Colonic mucosa (tissue), 4 donors: ENCODE measurements at places on chromosomes 6 and 20. TPM values are rescaled to one million over a fixed set of nuclear protein-coding genes. Genes with fewer than 3 reads are reported as not detected.

- DNase-seq: no peak
These were observed 125.0 kb downstream of the ZMYND8 start for GRCh38 chr20:47231382-47232039.

Gene EFHC1
- total RNA-seq: 6.2 TPM

DNA sequence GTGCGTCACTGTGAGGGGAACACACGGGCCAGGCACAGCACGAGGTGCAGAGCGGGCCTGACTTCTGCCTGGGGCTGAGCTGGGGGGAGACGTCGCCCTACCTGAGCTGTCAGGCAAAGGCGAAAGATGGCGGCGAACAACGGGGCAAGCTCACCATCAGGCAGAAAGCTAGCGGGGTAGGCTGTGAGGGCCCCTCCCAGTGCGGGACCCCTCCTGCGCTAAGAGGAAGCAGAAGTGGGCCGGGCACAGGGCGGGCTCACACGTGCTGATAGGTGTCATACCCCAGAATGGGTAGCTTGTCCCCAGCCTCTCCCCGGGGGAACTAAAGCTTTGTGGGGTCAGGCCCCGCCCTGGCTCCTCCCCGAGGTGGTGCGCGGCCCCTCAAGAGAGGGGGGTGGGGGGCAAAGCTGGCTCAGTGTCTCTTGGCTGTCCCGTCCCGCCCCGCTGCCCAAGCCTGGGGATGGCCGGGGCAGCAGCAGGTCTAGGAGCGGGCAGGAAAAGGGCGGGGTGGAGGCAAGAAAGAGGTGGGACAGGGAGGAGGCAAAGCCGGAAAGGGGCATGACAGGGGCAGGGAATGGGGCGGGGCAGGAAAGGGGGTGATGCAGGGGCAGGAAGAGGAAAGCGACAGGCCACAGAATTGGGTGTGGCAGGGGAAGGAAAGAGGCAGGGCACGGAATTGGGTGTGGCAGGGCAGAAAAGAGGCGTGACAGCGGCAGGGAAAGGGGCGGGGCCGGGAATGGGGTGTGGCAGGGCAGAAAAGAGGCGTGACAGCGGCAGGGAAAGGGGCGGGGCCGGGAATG lies 14.7 kb downstream of the UCKL1 start:
- peak; percentile 58 for DNase-seq

- DNase-seq: no peak
These were observed 60.9 kb downstream of the ATXN1 start for GRCh38 chr6:16700202-16700915.

DNA sequence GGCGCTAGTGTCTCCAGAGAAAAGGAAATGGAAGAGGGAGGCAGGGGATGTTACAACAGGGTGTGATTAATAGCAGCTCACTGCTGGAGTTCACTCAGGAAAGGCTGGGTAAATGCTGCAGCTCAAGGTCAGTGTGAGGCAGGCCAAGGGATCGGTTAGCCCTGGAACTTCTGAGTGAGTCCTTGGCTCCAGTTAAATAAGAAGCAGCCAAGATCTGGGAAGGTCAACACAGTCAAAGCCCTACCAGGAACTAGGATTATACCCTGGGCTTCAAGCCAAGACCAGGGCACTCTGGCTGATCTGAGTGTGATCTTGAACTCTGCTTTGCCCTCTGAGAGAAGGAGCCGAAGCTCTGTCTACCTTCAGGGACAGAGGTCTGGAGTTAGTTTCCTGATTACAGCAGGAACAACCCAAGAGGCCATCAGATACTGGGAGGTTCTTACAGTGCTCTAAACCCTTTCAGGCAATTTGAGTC lies 44.3 kb downstream of the TPD52L1 start:
- DNase-seq: peak; percentile 85

DNA sequence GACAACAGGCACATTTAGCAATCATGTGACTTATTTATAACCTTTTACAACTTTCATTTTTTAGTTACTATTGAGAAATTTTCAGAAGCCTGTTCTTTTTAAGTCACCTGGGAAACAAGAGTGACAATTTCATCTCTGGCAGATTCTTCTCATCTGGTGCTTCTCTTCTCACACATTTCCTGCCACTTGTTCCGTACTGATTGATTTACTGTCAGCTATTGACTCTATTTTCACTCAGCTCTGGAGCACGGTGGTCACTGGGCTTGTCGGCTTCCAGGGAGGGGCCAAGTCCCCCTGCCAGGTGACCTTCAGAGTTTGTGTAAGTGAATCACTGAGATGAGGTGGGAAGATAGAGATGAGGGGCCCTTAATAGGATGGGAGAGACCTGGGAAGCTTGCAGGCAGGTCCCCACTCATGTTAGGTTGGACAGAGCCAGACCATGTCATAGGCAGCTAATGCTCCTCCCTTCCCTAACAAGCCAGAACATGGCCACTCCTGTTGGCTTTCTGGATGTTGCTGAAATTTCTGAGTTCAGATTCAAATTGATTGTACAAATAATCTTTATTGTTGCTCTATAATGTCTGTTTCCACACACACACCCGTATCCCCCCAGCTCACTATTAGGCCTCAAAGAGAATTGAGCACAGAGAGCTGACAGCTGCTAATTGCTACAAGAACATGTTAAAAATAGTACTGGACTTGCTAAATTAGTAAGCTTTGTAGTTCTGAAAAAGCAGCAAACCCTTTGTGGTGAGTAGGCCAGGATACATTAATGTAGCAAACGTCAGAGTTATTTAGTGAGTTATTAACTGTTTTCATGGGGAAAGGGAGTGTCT lies 13.3 kb downstream of the DUSP22 start:
- no peak for DNase-seq

Gene SMPDL3A
- total RNA-seq: 86.5 TPM

GRCh38 chr20:9485614-9486340 lies 28.6 kb upstream of the LAMP5 start:
- DNase-seq: no peak

DNA sequence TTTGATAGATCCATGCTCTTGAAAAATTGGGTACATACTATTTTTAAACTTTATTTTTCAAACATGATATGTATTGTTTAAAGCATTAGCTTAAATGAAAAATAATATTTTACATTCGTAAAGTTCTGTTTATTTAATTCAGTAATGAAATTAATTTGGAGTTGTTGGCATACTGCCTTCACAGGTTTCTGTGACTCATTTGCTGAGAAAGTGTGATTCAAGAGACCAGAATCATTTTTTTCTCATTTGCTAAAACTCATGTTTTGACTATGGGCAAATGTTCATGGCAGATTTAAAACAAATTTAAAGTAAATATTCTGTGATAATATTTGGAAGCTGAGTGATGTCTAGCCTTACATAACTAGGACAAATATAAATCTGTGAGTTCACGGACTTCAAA lies 230.4 kb downstream of the BCKDHB start:
- DNase-seq: no peak

DNA sequence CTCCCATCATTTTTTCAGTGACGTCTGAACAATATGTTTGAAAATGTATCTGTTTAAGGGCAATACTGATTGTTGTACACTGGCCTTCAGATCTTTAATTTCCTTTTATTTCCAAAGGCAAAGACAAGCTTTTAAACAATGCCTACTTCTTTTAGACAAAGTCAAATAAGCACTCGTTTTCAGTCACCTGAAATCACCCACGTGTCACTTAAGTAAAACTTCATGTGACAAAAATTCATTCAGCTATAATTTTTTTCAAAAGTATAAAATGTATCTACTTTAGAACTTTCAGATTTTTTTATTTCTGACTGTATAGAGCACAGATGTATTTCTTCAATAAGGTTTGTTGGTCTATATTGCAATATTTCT lies 113.5 kb upstream of the BEND6 start:
- DNase-seq: no peak

DNA sequence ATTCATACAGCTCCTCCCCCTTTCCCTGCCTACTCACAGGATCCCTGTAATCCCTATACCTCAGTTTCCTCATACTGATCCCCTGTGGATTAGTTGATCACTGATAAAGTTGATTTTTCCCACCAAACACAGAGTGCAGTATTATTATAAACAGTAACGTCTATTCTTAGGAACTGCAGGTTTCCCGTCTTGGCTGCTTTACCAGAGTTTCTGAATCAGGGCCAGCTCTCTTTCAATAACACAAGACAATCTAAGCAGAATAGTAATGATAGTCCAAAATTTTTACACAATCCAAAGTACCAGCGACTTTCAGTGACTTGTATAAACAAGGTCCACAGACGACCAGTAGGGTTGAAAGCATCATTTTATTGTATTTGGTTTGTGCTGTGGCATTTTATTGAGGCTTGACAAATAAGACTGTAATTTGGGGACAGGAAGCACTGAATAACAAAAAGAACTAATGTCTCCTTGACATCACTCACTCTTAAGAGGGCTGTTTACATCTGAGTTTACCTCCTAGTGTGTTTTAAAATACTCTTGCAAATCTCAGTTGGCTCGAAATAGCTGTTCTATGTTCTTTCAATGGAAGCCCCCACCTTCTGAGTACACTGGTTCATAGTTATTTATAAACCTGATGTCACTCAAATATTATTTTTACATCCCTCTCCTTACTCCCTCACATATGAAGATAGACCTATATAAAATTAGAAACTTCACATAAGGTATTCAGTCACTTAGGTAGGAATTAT lies 6.1 kb upstream of the JARID2 start:
- no peak for DNase-seq

Gene GLP1R
- not detected for total RNA-seq

DNA sequence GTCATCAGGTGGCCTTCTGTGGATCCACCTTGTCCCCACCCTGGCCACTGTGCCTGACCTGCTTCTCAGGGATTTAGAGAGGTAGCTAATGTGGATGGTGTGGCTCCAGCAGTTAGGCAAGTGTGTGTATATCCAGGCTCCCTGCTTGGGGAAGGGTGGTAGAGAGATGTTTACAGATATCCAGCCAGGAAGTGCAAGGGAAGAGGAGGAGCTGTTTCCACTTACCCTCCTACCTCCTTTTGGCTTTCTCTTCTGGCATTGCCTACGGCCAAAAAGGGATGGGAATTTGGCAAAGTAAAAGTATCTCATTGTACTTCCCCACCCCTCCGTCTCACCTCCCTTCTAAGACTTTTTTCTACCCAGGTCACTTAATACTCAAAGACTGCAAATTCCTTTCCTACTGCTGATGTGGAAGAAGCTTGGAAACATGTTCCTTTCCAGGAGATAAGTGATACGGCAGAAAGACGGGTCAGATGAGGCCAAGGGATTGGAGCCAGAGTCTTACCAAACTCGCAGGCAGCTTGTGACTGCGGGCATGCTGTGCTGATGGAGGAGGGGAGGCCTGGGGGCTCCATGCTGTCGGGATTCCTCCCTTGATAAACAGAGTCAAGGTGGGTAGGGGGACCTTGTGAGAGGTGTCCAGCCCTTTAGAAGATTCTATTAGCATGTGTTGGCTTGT lies 253.4 kb downstream of the PRL start:
- DNase-seq: no peak

- DNase-seq: no peak
These were observed 26.1 kb upstream of the RIPPLY2 start for GRCh38 chr6:83827050-83827449.

- DNase-seq: no peak
These were observed 62.7 kb downstream of the ANKS1A start for GRCh38 chr6:34951731-34952130.

Gene ABT1
- 17.9 TPM for total RNA-seq

DNA sequence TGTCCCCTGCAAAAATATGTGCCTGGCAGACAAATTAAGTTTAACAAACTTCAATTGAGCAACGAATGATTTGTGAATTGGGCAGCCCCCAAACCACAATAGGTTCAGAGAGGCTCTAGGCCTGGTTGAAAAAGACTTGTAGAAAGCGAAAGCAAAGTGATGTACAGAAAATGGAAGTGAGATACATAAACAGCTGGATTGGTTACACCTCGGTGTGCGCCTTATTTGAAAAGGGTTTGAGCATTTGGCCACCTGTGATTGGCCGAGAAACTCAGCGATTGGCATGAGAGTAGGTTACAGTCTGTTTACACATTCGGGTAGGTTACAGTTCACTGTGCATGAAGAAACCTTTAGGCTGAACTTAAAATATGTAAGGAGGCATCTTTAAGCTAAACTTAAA lies 136.9 kb downstream of the CD83 start:
- DNase-seq: no peak

GRCh38 chr6:20955131-20955530 lies 420.9 kb downstream of the CDKAL1 start:
- DNase-seq: no peak

DNA sequence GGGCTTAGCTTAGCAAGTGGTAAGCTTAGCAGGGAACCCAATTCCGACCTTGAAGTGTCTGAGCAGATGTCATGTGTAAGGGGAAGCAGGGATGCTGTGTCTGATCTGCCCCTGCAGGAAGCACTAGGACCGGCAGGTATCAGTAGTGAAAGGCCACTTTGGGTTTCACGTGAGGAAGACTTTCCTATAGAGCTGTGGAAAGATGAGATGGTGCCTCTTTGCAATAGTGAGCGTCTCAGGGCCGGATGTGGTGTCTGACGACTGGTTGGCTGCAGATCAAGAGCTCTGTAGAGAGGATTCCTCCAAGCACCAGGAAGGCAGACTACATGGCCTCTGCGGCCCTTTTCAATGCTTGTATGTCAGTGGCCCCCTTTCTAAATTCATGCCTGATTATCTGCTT lies 98.3 kb downstream of the TIAM2 start:
- no peak for DNase-seq

- no peak for DNase-seq
These were observed 21.6 kb downstream of the TCF15 start for GRCh38 chr20:588476-588875.

DNA sequence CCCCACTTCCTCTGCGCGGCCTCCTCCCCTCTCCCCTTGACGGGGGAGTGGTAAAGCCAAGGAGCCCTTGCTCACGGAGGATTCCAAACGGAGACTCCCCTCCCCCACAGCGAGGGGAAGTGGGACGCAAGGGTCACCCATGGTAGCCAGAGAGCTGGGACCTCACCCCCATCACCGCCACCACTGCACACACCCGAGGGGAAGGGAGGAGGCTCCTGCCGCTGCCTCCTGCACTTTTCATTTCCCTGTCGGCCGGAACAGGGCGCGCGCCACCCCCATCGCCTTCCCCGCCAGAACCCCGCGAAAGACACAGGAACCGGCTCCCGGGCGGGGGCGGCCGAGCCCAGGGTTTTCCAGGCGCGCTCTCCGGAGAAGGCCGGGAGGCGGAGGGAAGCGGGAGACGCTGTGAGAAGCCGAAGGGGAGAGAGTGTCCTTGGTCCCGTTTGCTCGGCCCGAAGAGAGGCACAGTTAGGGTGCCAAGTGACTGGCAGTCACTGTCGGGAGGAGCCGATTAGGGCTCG lies 789 bp downstream of the CCND3 start:
- DNase-seq: peak; percentile 65

GRCh38 chr6:158784505-158784904 lies 34.7 kb downstream of the EZR start:
- DNase-seq: no peak

Gene PAX1
- total RNA-seq: not detected

- DNase-seq: no peak
These were observed 900.1 kb upstream of the CITED2 start for GRCh38 chr6:140274548-140274947.

Gene SRC
- 102 TPM for total RNA-seq
